ENCODE measurements at places on chromosomes 2 and 18.

DNA sequence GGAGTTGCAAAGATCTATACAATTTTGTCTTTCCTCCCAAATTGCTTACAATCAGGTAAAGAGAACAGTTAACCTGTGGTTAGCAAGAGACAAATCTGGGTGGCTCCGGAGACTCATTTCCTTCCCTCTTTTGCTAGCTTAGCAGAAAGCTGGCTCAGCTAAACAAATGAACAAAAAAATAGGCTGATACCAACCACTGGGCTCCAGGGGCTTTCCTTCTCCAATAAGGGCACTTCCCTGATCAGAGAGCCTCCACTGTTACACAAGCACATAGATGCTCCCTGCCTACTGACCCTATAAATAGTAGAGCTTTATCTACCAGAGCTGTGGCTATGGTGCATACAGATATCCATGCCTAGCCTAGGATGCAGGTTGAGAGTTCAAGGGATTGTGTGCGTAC lies 90.1 kb upstream of the ARL5A start:
- DNase-seq = no peak

GRCh38 chr2:123717636-123718334 lies 307.3 kb upstream of the CNTNAP5 start:
- DNase-seq = no peak

GRCh38 chr18:8462651-8463185 lies 146.5 kb upstream of the RAB12 start:
- DNase-seq = no peak

DNA sequence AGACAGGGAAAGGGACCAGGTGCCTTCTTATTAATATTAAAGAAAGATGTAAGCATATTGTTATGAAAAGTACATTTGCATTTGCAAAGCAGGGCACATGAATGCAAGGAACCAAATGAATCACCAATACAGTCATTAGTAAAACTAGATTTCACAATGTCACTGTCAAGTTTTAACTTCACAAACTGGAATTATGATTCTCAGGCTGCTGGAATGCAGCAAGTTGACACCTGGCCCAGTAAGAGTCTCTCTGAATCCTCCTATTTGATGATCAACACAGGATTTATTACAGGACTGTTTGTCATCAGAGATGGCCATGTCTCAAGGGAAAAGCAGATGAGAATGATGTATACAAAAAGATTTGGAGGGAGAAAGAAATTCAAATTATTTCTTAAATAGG lies 72.9 kb upstream of the STK39 start:
- DNase-seq = no peak

GRCh38 chr2:136327162-136327852 lies 209.4 kb upstream of the CXCR4 start:
- DNase-seq = no peak

GRCh38 chr18:58402247-58402646 lies 226.6 kb downstream of the ALPK2 start:
- peak; percentile 17 for DNase-seq
